ENCODE measurements at places on chromosomes 13 and 19. TPM values are rescaled to one million over a fixed set of nuclear protein-coding genes. Genes with fewer than 3 reads are reported as not detected.

Gene BRME1
- 5.3 TPM for total RNA-seq

Gene GPI
- 182 TPM for total RNA-seq

GRCh38 chr19:9872618-9873242 lies 37.6 kb downstream of the PIN1 start:
- H3K36me3 ChIP-seq: no peaks in the 10 kb centered on the region
- no peaks in the 10 kb centered on the region for H3K27me3 ChIP-seq
- DNase-seq: no peak
- no peaks in the 10 kb centered on the region for H3K4me1 ChIP-seq

DNA sequence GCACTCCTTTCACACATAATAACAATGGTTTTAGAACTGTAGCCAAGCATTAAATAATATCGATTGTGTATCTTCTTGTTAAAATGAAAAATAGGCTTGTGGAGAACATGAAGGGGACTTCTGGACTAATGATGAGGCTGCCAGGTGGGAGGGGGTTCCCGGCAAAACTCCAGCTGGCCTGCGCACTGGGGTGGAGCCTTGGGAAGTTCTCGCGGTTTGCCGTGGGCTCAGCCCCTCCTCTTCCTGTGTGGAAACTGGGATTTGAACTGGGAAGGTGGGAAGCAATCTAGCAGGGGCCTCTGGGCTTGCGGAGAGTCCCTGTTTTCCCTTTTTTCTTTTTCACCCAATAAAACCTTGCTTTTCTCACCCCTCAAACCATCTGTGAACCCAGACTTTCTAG lies 113.7 kb upstream of the SLITRK1 start:
- no peaks in the 10 kb centered on the region for H3K27me3 ChIP-seq
- no peak for DNase-seq
- no peaks in the 10 kb centered on the region for H3K36me3 ChIP-seq
- no peaks in the 10 kb centered on the region for H3K4me1 ChIP-seq
- no peak overlapping the region for H3K27ac ChIP-seq

- no peaks in the 10 kb centered on the region for H3K36me3 ChIP-seq
- no peak overlapping the region for H3K4me3 ChIP-seq
- H3K27me3 ChIP-seq: no peaks in the 10 kb centered on the region
- H3K27ac ChIP-seq: no peak overlapping the region
- DNase-seq: no peak
- H3K4me1 ChIP-seq: peaks cover 16% of the 10 kb centered on the region
Measured at GRCh38 chr13:97431171-97431764, 2.7 kb upstream of the RAP2A start.
